DMS 273 treated with DMSO at 0.1 percent for 48 hours (cell line): ENCODE measurements at places on chromosomes 11 and 22.

DNA sequence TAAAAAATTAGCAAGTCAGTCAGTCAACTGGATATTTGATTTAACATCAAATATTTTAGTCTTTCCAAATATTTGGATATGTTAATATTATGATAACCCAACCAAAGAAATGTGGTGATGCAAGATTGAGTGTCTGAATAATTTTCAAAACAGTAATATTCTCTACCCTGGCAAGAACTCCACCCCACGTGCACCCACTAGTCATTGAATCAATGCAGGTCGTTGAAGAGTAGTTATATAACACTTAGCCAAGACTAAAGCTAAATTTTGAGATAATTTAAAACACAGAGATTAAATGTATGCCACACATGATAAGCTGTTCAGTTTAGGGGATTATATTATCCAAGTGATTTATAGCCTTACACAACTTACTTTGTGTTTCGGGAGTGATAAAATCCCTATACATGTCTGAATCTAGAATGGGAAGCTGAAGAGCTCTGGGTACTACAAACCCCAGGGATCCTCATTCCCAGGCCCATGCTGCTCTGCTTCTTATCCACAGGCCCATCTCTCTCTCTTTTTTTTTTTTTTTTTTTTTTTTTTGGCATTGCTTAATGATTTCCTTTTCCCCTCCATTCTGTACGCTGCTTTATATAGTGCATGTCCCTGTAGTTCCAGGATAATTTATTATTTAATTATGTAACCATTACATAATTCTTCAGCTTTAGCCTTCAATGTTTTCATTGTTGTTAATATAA lies 392.9 kb downstream of the NTM start:
- no peak for DNase-seq

GRCh38 chr11:126172596-126173038 lies 38.8 kb downstream of the RPUSD4 start:
- DNase-seq = peak; percentile 12

DNA sequence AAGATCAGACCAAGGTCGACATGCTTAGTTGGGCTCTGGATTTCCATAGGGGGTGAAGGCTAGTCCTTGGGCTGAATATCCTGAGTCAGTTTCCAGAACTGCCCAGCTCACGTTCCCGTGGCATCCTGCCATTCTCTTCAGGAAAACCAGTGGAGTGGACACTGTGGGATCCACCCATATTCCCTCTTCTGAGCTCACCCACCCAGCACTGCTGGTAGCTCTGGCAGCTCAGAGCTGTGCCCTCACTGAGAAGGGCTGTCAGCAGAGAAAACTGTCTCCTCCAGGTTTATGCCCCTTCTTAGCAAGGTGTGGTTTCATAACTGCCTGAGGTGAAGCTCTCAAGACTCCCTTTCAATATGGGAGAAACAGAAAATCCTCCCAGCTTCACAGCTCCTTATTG lies 111.7 kb downstream of the GGTLC2 start:
- DNase-seq = no peak

DNA sequence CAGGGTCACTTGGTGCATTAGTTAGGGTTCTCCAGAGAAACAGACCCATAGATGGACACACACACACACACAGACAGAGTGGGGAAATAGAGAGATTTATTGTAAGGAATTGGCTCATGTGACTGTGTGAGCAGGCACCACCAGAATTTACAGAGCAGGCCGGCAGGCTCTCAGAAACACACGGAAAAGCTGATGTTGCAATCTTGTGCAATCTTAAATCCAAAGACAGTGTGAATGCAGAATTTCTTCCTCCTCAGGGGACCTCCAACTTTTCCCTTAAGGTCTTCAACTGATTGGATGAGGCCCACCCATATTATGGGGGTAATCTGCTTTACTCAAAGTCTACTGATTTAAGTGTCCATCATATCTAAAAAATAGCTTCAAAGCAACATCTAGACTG lies 49.8 kb downstream of the APIP start:
- DNase-seq = no peak

GRCh38 chr11:24171869-24172268 lies 325.0 kb upstream of the LUZP2 start:
- DNase-seq = no peak

GRCh38 chr11:8640267-8640906 lies 42.1 kb downstream of the TRIM66 start:
- DNase-seq = no peak

- no peak for DNase-seq
Measured at GRCh38 chr11:111443640-111444039, 64.6 kb upstream of the POU2AF1 start.

DNA sequence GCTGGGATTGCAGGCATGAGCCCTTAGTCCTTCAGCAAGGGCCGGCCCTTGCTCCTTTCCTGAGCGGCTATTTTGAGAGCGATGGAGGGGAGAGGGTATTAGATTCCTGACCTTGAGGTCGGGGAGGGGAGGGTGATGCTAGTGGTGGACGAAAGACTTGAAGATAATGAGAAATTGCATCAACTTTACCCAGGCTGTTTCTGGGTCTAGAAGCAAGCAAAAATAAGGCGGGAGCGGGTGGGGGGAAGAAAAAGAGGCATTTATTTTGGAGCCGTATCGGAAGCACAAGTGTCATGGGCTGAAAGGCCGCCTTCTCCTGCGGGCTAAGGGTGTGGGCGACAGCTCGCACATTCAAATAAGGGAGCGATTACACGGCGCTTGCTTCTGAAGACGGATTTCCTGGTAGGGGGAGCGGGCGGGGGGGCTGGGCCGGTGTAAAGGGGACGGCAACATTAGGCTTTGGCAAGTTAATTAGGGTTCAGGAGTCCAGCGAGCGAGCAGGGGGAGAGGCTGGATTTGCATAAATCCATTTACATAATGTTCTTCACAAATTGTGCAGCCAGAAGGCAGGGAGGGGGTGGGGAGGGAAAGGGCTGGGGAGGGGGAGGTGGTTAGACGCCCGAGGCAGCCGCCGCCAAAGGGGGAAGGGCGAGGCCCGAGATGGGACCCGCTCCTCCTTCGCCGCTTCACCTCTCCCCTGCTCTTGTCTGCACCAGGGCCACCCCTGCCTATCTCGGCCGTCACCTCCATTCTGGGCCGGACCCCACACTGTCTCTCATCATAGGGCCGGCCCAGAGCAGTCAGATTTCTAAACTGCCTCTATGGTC lies 245.9 kb downstream of the MIAT start:
- DNase-seq = no peak

DNA sequence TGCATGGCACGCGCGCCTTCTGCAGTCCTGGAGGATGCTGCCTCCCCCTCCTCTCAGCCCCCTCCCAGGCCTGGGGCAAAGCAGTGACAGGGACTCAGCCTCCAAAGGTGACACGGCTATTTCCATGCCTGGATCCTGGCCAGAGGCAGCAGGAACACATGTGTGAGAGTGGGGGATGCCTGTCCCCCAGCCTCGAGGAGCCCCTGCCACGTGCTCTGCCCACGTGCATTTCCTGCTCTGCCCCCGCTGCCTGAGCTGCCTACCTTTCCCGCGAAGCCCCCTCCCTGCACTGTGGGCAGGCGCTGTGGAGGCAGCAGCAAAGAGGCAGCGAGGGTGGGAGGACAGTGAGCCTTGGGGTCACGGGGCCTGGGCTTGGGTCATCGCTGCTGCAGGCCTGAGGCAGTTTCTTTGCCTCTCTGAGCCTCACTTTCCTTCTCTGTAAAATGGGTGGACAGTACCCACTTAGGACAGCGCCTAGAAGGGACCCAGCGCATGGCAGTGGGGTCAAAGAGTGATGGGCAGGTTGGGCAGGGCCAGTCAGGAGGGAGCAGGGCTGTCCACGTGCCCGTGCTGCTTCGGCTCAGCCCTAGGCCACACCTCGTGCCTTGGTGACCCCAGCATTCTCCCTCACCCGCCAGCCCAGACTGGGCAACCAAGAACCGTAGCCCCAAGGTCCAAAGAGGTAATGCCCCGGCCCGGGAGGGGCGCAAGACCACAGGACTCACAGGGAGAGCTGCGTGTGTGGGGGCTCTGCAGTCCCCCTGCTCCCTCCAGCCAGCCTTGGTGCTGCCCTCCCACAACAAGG lies 48.6 kb downstream of the FLRT1 start:
- DNase-seq = no peak

GRCh38 chr11:75547617-75548058 lies 14.4 kb upstream of the SERPINH1 start:
- DNase-seq = no peak

- no peak for DNase-seq
Measured at GRCh38 chr22:18028817-18029527, 4.6 kb upstream of the MICAL3 start.

GRCh38 chr22:42603427-42603826 lies 11.3 kb downstream of the POLDIP3 start:
- no peak for DNase-seq

- peak; percentile 3 for DNase-seq
Measured at GRCh38 chr11:31870609-31871309, 59.6 kb upstream of the PAX6 start.

- DNase-seq = no peak
Measured at GRCh38 chr11:126438691-126439090, 83.2 kb downstream of the ST3GAL4 start.

GRCh38 chr11:134398079-134398444 lies 14.0 kb downstream of the B3GAT1 start:
- DNase-seq = no peak

DNA sequence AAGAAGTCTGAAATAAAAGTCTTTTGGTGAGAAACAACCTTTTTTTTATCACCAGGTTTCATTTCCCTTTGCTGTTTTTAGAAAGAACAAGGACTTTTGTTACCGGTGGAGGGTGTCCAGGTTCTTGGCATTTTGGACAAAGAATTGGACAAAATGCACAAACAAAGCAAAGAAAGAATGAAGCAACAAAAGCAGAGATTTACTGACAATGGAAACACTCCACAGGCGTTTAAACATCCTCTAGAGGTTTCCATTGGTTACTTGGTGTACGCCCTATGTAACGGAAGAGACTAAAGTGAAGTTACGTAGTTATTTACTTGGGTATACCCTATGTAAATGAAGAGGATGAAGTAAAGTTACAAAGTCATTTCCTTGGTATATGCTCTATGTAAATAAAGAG lies 1487.0 kb downstream of the LRRC4C start:
- DNase-seq = no peak

- DNase-seq = no peak
Measured at GRCh38 chr11:85946221-85946620, 91.0 kb downstream of the CCDC83 start.

GRCh38 chr11:125950178-125950490 lies 4.3 kb downstream of the VSIG10L2 start:
- DNase-seq = no peak

DNA sequence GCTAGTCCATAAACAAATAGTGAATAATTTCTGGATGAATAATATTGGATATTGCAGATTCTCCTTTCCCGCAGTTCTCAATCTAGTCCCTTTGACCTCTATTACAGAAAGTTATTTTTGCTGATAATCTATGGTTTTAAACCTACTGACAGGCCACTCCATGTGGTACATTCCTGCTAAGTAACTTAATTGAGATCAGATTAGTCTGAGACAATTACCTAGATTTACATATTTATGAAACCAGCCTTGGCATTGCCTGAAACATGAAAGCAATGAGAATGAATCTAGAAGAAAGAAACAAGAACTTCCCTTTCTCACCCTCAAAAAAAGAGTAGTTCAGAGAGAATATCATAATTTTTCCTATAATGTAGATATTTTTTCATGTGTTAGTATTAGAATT lies 964.2 kb downstream of the JRKL start:
- no peak for DNase-seq

- peak; percentile 18 for DNase-seq
Measured at GRCh38 chr11:57277845-57278720, 41.0 kb upstream of the APLNR start.

DNA sequence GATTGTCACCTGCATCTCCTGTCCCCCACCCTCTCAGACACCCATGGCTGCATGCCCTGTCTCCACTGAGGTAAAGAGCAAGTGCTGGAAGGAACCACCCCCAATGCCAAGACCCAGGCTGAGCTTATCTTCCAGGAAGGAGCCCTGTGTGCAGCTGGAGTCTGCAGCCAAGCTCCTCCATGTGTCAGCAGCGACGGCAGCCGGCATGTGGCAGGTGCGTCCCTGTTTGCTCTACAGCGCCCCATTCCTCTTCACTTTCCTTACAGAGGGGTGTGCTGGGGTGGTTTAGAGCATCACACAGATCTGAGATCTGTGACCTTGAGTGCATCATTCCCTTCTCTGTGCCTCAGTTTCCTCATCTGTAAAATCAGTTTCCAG lies 7.7 kb upstream of the MN1 start:
- DNase-seq = no peak

- DNase-seq = no peak
Measured at GRCh38 chr11:63243533-63243932, at the start of gene SLC22A25. SLC22A25 (minus strand) TSS chr11:63243599; CDS start chr11:63229652, 13,947 bp downstream.

- DNase-seq = no peak
Measured at GRCh38 chr11:117766576-117766975, 30.4 kb downstream of the DSCAML1 start.

- DNase-seq = no peak
Measured at GRCh38 chr22:49519117-49519737, 308.4 kb downstream of the BRD1 start.

DNA sequence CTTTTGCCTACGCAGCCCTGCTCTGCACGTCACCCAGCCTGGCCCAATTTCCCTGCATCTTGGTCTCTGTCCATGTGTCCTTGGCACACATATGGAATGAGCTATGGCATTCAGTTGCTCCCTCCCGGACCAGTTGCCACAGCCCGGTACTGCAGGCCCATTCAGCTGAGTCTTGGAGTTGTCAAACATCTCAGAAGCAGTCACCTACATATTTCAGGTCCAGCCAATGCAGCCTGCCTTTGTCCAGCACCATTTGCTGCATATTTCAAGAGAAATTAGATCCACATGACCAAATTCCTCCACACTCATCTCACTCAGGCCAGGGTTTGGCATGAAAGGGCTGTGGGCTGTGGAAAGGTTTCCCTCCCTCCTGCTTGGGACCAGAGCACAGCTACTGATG lies 76.8 kb downstream of the MN1 start:
- DNase-seq = no peak

DNA sequence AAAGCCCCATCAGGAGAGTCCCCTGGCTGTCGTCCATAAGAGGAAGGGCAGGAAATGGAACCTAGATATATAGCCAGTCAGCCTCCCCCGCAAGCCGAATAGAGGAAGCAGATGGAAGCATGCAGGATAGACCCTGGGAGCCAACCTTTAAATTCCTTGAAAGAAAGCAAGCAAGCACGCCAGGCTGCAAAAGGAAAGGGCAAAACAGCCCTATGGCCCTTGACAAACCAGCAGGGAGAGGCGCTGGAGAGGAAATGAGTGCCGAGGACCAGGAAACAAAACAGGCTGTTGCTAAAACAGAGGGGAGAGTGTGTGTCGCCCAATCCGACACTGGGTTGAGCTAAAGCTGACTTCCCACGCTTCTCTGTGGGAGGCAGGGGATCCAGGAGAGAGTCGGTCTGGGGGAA lies 203.5 kb upstream of the MTNR1B start:
- peak; percentile 29 for DNase-seq

GRCh38 chr22:25569983-25570382 lies 5.5 kb downstream of the GRK3 start:
- no peak for DNase-seq

- DNase-seq = no peak
Measured at GRCh38 chr22:23571486-23571885, 8.6 kb downstream of the IGLL1 start.

- no peak for DNase-seq
Measured at GRCh38 chr11:128058580-128059208, 528.7 kb downstream of the ETS1 start.

- DNase-seq = no peak
Measured at GRCh38 chr22:28123989-28124766, 205.1 kb upstream of the PITPNB start.

- no peak for DNase-seq
Measured at GRCh38 chr22:46673662-46674236, 53.6 kb downstream of the GRAMD4 start.

GRCh38 chr11:1127664-1128162 lies 30.0 kb upstream of the MUC5AC start:
- no peak for DNase-seq
